AG10803 (cell line): ENCODE measurements at places on chromosomes 16 and 17.

DNA sequence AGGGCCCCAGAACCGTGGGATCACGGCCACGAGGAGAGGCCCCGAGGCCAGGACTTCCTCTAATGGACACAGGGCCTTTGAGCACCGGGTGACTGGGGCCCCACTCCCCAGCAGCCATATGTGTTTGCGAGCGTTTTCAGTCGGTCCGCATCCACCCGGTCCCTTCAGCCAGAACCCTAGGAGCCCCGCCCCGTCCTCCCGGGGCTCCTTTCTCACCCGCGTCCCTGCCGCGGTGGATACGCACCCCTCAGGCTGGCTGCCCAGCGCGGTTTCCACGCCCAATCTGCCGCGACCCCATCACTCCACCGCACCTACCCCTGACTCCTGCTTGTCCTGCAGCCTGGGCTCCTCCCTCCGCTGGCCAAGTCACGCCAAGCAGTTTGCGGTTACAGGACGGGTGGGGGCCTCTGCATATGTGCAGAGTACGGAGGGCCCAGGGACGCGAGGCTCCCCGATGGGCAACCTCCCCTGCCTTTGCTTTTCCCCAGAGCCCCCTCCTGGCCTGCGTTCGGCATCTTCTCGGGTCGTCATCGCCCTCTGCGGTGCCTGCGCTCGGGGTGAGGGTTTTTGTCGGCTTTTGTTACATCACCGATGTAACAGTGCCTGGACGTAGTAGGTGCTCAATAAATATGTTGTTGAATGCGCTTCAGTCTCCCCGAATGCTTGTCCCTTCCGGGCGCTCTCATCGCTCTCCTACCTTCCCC lies 1.0 kb upstream of the TTYH2 start:
- peak; percentile 18 for DNase-seq

- DNase-seq = no peak
These were observed 44.8 kb upstream of the MED13 start for GRCh38 chr17:62109924-62110323.

DNA sequence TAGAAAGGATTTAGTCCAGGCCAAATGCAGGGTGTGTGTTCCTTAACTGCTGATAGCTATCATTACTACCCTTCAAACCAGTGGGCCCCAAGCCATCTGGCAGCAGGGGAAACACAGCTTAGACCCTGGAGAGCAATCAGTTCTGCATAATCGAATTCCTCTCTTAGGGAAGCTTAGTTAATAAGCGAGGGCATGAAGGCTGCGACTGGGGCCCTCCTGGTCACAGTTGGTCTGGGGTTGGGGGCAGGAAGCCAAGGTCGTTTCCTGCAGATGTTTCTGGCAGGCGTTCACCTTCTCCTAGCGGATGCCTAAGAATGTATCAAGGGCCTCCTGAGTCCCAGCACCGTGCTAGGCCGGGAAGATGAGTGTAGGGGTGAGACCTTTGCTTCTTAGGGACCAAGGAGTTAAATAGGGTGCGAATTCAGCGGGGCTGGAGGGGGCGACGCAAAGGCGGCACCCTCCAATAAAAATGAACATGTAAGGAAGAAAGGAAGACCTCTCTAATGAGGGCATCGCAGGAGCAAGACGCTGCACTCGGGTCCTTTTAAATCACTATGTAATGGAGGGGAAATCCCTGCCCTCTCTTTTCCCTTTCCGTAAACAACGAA lies 16.5 kb upstream of the EEF2K start:
- DNase-seq = peak; percentile 56

GRCh38 chr17:67180275-67180674 lies 64.7 kb downstream of the HELZ start:
- no peak for DNase-seq

DNA sequence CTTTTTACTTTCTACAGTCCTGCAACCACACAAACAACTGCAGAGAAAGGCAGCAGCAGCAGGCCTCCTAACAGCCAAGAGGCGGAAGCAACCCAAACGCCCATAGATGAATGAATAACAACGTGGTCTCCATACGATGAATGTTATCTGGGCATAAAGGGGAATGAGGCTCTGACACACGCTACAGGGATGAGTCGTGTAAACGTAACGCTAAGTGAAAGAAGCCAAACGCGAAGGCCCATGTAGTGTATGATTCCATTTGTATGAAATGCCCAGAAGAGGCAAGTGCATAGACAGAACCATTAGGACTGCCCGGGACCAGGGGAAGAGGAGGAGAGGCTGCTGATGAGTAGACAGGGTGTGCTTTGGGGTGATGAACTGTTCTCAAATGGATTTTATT lies 94.8 kb upstream of the DNAH17 start:
- DNase-seq = no peak

DNA sequence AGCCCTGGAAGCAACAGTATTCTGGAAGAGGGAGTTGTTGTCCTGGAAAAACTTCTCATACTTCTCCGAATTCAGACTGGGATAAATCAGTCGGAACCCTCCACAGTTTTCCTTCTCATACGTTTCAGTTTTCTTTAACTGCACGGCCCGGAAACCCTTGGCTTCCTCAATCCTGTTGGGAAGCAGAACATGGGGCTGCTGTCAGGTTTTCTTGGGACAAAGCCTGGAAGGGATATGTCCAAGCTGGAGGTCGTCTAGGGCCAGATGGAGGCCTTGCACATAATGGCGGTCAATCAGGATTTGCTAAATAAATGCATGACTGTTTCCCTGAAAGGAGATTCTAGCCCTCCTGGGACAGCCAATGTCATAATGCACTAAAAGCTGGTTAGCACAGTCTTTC lies 29.2 kb downstream of the TTLL6 start:
- no peak for DNase-seq

DNA sequence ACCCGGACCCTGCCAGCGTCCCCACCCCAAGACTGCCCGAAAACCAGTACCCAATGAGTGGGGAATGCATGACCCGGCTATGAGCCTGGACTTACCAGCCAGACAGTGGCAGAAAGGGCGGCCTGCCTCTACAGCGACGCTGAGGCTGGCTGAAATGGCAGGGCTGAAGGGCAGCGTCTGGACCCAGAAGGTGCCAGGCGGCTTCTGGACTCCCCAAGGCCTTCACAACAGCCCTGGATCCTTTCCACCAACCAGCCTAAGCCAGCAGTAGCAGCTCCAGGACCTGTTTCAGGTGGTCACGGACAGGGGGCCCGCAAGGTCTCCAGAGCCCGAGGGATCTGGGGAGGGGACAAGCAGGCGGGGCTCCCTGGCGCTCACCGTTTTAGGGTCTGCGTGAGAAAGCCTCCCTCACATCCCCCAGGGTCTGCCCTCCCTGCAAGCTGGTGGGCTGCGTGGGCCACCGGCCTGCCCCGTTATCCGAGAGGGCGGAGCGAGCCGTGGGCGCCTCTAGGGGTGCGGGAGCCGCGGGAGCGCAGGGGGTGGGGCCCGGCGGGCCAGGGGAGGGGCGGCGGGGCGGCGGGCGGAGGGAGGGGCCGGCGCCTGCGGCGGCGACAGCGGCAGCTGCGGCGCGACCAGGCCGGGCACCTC lies at the start of gene RIPOR1:
Gene RIPOR1 (plus strand): TSS at position 608 of the 648 bp plus-strand sequence. CDS start 9,618 bp downstream, outside the sequence.
- peak; percentile 28 for DNase-seq
